ENCODE measurements at places on chromosomes 12 and 14.

GRCh38 chr12:95520816-95521215, 30.5 kb downstream of the USP44 start:
- DNase-seq: no peak

GRCh38 chr12:115598871-115599811, 678.4 kb downstream of the MED13L start:
- DNase-seq: no peak

DNA sequence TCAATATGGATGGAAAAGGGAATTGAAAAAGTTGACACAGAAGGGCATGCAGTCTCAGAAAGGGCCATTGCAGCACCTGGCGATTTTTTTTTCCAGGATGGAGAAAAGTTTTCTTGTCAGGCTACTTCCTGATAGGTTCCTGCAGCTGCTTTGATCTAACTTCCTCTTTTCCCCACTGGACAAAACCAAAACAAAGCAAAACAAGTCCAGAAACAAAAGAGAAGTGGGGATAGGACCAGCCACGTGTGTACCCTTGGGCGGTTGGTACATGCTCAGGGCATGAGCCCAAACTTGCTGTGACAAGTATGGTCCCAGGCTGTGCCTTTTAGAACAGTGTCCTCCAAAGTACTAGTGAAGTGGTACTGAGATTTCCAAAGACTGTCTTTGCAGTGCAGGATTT, 89.8 kb downstream of the CHST11 start:
- DNase-seq: no peak

DNA sequence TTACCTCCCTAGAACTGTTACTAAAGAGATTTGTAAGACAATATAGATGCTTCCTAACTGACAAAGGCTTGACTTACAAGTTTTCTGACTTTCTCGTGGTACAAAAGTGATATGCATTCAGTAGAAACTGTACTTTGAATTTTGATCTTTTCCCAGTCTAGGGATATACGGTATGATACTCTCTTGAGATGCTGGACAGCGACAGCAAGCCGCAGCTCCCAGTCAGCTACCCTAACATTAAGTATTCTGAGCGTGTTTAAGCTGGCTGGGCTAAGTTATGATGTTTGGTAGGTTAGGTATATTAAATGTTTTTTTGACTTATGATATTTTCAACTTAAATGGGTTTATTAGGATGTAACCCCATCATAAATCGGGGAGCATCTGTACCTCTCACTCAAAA, 55.2 kb upstream of the CDKL1 start:
- DNase-seq: no peak

GRCh38 chr14:23569443-23570151, 2.0 kb upstream of the AP1G2 start:
- DNase-seq: no peak

GRCh38 chr14:30297876-30298795, 260.8 kb upstream of the G2E3 start:
- DNase-seq: no peak

Data from CD4-positive, alpha-beta T cell treated with Interleukin-17A for 4 hours (primary cell).